ENCODE measurements at places on chromosomes 2 and 18.
A peak's percentile ranks its signal among the peaks of the same experiment; 100 is the strongest.

DNA sequence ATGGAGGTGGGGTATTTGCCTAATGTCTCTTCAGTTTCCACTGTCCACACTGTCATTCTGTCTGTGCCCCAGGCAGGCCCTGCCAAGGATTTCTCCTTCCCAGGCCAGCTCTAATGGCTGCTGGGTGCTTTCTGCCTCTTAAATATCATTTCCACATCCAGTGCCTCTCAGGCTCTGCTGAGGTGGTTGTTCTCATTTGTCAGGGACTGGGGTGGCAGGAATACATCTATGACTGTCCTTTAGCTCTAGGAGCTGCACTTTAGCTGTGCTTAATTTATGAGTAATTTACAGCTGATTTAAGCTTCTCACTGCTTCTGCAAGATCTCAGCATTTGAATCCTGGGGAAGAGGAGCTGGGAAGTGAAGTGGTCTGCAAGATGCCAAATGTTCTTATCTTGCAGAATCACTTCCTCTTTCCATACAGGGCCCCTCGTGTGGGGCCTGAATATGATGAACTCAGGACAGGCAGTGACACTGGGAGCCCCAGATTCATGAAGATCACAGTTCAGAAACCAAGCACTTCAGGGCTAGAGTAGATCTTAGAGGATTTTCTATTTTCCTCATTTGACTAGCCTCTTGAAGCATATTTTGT, 150.2 kb downstream of the FSHR start:
- DNase-seq = no peak

DNA sequence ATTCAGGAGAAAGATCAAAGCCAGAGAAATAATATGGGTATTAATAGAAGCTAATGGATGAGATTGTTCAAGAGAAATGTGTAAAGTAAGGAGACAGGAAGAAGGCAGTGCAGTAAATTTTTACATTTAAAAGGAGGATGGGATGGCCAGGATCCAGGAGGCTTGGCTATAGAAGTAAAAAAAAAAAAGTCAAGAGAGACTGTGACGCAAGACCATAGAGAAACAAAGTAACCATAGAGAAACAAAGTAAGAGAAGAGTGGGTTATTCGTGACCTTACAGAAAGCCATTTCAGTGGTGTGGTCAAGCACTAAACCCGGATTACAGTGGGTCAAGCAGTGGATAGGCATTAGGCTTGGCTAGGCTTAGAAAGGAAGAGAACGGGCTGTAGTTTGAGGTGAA, 10.5 kb upstream of the FAM171B start:
- peak; percentile 20 for DNase-seq

DNA sequence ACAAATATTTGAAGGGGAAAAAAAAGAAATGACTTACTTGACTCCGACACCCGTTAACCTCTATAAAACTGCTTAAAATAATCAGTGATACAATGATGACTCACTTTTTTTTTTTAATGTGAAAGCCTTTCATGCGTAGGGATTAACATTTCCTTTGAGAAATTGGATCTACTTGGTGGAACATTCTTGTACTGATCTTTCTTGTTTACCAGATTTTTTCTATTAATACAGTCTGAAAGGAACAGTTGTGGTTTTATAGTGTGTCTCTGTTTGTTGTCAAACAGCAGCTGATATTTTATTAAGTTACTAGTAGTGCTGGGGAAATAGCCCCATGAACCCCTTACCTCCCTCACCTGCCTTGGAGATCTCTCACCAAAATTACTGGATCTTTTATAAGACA, 40.2 kb upstream of the NEB start:
- peak; percentile 59 for DNase-seq

GRCh38 chr2:111666160-111666559, 217.8 kb downstream of the ANAPC1 start:
- no peak for DNase-seq

DNA sequence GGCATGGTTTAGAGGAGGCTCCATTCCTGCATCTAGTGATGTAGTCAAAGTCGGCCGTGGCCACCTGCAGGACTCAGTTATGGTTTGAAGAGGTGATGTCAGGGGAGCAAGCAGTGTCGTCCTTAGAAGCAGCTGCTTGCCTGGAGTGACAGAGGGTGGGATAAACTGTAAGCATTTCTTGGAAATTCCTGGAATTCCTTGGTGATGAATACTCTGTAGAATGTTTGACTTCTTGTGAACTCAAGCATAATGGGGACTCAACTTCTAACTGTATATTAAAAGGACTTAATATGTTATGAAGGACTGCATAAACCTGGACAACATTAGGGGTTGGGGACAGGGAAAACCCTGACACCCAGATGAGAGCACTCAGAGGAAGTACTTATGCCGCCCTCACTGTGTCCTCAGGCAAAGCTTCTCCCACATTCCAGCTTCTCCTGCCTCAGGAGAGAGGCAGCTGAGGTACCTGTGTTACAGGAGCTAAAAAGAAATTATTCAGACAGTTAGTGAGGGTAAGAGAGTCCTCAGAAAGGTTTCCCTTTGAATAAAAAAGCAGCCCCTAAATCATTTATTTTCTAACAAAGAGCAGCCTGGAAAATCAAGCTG, 459.9 kb upstream of the CELF4 start:
- peak; percentile 16 for DNase-seq

- DNase-seq = no peak
Observed at GRCh38 chr2:88307817-88308216, 137.7 kb downstream of the THNSL2 start.

DNA sequence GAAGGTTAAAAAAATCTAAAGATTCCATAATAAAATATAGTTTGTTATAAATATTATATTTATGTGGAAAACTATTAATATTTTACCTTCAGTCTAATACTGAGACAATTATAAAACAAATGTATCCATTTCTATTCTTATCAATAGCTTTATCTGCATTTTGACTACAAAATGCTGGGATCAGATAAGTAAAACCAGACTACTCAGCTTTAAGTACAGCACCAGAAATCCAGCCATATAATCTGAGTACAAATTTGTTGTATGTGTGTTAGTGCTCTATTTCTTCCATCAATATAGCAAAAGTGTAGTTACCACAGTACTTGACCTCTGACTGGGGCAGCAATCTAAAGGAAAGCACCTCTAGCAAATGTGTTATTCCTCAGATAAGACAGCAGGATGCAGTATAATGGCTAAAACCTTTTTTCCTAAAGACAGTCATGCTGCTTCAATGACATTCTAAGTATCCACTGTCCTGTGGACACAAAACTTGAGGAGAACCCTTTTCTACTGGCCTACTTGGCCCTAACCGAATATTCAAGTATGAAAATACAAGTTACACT, 68.1 kb downstream of the OLA1 start:
- DNase-seq = no peak

DNA sequence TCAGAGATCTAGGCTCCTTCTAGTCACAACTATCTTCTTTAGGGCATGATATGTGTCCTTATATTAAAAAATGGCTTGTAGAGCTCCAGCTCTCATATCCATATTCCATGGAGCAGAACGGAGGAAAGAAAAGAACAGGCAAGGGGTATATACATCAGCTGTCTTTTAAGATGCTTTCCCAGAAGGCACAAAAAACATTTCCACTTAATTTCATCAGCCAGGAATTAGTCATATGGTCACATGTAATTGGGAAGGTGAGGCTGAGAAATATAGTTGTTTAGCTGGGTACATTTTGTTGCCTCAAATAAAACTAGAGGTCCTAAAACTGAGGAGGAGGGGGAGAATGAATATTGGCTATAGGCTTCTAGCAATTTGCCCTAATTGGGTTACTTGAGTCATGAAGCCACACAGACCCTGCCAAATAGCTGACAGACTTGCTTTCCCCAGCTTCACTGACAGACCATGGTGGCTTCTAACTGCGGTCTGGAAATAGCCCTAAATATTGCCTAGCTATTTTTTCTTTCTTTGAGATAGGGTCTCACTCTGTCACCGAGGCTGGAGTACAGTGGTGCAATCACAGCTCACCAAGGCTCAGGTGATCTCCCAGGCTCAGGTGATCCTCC, 20.0 kb downstream of the MAIP1 start:
- peak; percentile 85 for DNase-seq

- DNase-seq = no peak
Observed at GRCh38 chr2:11404376-11405073, 60.1 kb upstream of the ROCK2 start.

- DNase-seq = peak; percentile 47
Observed at GRCh38 chr2:225120186-225120585, 77.9 kb upstream of the DOCK10 start.

DNA sequence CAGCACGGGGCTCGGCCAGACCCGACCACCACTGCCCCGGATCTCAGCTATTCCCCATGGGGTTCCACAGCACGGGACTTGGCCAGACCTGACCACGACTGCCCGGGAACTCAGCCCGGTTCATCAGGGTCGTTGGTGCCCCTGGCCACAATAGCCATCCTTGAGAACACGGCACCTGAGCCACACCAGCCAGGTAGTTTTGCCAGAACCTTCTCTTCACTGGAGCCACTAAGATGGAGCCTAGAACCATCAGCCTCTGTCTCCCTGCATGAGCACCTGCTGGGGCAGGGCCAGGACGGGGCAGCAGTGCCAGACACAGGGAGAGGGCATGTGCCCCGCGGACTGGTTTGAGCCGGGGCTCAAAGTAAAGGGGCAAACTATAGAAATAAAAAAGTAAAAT, 11.4 kb upstream of the KCNG2 start:
- no peak for DNase-seq

GRCh38 chr2:202116691-202117090, 43.6 kb downstream of the KIAA2012 start:
- no peak for DNase-seq

DNA sequence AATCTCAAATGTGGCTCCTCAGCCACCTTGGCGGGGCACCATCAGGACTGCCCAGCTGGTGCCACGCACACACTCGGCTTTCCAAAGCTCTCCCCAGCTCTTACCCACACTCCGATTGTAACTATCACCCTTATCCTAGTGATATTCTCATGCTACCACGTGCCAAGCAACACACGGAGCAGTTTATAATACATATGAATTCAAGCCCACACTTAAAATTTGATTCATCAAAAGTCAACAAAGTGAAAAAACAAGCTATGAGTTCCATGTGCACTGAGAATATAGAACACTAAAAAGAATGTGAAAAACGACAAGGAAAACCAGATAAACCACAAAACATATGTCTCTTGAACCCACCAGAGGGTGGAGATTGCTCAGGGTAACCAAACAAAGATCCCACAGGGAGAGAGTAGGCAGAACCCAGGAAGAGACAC, 31.6 kb downstream of the LONRF2 start:
- DNase-seq = no peak

DNA sequence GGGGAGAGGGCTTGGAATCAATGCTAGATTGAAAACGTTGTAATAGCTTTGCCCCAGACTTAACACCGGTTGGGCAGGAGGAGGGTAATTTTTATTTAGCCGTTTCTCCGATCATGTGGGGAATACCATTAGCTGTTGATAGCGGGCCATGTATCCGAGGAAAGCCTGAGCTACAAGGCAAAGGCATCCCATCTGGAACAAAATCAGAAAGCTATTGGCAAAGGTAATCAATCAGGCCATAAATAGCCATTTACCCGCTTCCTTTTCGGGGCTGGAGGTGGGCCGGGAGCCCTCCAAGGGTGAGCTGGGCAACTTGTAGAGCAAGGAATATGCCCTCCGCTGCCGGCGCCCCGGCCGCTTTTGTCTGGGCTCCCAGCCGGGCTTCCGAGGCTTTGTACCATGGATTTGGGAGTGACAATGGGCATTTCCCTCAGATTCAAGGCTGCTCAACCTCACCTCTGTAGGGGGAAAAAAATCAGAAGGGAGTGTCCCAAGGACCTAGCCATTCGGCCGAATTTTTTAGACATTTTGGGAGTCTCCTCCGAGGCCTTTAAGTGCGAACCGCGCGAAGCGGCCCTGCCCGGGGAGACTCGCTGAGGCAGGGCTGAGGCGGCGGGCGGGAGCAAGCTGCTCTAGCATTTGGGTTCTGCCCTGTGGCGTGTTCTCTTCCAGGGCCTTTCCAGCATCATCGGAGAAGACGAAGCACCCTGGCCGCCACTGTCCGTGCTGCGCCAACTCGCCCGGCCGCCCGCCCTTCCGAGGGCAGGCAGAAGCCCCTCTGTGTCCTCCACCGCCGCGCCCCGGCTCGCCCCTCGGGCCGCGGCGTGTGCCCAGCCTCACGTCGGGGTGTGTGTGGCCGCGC, 1.1 kb upstream of the HOXD9 start:
- DNase-seq = no peak

DNA sequence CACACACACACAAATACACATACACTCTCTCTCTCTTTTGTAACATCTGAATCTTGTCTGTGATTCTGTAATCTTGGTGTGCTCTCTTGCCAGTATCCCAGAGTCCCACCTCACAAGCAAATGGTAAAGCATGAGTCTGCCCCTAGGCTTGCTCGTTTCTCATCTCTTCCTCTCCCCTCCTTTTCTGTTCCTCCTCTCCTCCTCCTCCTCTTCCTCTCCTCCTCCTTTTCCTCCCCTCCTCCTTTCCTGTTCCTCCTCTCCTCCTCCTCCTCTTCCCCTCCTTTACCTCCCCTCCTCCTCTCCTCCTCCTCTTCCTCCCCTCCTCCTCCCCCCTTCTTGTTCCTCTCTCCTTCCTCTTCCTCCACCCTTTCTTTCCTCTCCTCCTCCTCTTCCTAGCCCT, 59.0 kb downstream of the TNFRSF11A start:
- no peak for DNase-seq

- no peak for DNase-seq
Observed at GRCh38 chr2:219186754-219187456, 8.8 kb downstream of the RETREG2 start.

- no peak for DNase-seq
Observed at GRCh38 chr2:21281791-21282514, 158.2 kb downstream of the TDRD15 start.

DNA sequence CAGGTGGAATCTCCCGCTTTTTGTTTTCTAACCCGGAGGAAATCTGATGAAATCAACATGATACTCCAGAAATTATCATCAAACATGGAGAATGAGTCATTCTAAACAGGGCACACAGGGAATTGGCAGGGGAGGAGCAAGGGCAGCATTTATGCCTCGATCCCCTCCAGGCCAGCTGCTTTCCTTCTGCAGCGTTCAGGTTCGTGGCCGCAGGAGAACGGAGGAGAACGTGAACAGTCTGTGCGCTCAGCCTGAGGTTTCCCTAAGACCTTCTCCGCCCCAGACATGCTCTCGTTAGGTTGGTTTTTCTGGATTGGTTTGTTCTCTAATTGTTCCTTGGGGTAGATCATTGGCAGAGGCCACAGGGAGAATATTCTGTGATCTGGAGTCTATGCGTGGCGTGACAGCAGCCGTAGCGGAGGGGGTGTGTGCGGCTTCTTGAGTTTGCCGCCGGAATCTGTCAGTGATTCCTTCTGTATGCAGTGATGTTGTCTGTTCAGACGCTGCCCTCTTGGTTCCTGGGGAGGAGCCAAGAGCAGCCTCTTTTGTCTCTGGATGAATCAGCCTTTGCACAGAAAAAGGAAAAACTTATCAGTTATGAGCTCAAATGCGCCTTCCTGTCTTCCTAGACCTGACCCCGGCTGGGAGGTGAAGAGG, 75.9 kb downstream of the SH3BP4 start:
- peak; percentile 81 for DNase-seq
